Activated T-cell treated with anti-CD3 and anti-CD28 coated beads, Interleukin-2, amount 50 U/mL, for 72 hours (primary cell): ENCODE measurements at places on chromosomes 4 and X.
A peak's percentile ranks its signal among the peaks of the same experiment; 100 is the strongest.

GRCh38 chr4:173504181-173504503 is 25.9 kb downstream of the HAND2 start:
- peaks cover 41% of the 10 kb centered on the region for H3K4me1 ChIP-seq
- no peak overlapping the region for H3K4me3 ChIP-seq
- peaks cover 2% of the 10 kb centered on the region for H3K36me3 ChIP-seq
- H3K27me3 ChIP-seq = peaks cover 80% of the 10 kb centered on the region

DNA sequence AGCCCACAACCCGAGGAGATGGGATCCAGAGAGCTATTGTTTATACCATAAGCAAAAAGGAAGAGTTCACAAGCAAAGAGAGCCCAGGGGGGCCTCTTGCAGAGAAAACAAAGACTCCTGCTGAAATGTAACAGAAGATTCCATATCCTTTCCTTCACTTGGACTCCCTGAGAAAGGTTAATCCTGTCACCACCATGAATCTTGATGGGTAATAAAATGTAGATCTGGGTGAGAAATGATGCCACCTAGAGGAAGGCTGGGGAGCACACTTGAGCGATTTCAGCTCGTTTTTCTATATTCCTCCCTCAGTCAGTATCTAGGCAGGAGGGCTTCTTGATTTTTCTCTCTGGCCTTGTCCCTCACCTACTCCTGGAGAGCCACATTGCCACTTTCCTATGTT is 10.2 kb upstream of the KCNE5 start:
- H3K27me3 ChIP-seq = peaks cover 23% of the 10 kb centered on the region
- no peak overlapping the region for H3K4me3 ChIP-seq
- DNase-seq = no peak
- H3K36me3 ChIP-seq = no peaks in the 10 kb centered on the region

DNA sequence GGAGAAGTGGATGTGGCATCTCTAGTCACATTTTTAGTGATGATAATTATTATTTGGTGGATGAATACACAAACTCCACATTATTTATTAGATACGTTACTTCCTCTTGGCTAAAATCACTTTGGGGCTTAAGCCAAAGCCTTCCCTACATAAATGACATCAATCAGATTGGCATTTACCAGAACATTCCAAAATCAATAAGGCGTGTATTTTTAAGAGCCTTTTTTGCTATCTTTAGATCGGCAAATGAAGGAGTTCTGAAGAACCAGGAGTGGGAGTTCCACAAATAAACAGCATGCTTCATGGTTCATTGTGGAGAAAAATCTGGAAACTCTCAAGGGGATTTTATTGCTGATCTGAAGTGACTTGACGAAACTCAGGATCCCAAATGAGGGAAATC is 89.7 kb downstream of the AMELX start:
- no peak for DNase-seq
- H3K4me1 ChIP-seq = peaks cover 5% of the 10 kb centered on the region
- H3K36me3 ChIP-seq = no peaks in the 10 kb centered on the region
- H3K27ac ChIP-seq = no peak overlapping the region
- H3K4me3 ChIP-seq = no peak overlapping the region
- H3K27me3 ChIP-seq = peaks cover 30% of the 10 kb centered on the region

GRCh38 chr4:61860376-61860775 is 660.2 kb downstream of the ADGRL3 start:
- no peaks in the 10 kb centered on the region for H3K4me1 ChIP-seq
- DNase-seq = no peak
- no peak overlapping the region for H3K4me3 ChIP-seq
- H3K27me3 ChIP-seq = no peaks in the 10 kb centered on the region
- H3K36me3 ChIP-seq = no peaks in the 10 kb centered on the region

DNA sequence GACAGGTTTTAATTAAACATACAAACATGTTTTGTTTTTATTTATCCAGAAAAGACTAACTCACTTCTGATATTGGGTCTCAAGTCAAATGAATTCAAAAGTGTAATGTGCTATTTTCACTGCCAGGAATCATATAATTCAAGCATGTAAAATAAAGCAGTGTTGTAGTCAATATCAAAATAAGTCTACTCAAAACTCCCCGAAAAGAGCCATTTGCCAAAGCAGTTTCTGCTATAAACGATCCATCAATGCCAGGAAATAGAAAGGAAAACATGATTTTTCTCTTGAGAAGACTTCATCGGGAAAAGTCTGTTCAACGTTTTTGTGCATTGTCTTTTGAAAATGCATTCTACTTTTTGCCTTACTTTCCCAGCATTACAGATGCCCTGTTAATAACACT is 633.3 kb downstream of the FAT4 start:
- no peak overlapping the region for H3K4me3 ChIP-seq
- no peaks in the 10 kb centered on the region for H3K27me3 ChIP-seq
- no peak overlapping the region for H3K27ac ChIP-seq
- H3K36me3 ChIP-seq = no peaks in the 10 kb centered on the region
- DNase-seq = no peak

DNA sequence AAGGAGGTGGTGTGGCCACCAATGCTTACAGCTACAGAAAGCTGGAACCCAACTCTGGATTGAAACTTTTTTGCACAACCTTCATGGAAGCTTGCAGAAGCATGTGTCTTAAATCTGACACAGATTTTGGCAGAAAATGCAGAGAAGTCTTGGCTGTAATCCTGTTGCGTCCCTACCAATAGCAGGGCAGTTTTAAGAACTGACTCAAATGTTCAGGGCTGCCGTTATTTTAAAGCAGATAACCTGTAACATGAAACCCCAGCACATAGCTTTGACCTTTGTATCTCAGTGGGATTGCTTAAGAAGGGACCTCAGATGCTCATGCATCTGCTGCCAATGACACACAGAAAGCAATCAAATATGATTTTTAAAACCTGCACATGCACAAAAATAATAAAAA is at the start of gene VEGFD:
VEGFD (minus strand) TSS at position 110 of the 400 bp plus-strand sequence. CDS start 467 bp downstream, outside the sequence.
- no peaks in the 10 kb centered on the region for H3K36me3 ChIP-seq
- no peak within 1 kb of the TSS for H3K27ac ChIP-seq
- DNase-seq = no peak
- no peaks in the 10 kb centered on the region for H3K4me1 ChIP-seq
- peaks cover 44% of the 10 kb centered on the region for H3K27me3 ChIP-seq

GRCh38 chr4:10416441-10416840 is 40.8 kb downstream of the ZNF518B start:
- H3K4me3 ChIP-seq = no peak overlapping the region
- peaks cover 14% of the 10 kb centered on the region for H3K4me1 ChIP-seq
- no peak overlapping the region for H3K27ac ChIP-seq
- no peaks in the 10 kb centered on the region for H3K36me3 ChIP-seq

DNA sequence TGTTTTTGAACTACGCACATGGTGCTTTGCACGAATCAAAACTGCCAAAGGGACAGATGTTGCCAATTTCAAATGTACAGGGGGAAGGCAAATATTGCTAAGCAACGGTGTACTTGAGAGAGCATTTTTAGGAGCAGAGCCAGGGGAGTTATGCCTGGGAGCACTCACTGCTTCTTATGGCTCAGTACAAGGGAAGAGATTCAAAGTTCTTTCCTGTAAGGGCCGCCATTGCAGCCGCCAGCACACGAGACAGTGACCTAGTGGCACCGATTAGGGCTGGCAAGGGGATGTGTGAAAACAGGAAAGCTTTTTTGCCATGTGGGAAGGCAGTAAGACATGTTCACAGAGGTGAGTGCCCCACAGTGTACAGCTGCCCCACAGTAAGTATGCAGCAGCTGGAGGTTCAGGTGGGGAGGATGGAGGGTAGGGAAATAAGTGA is 133.8 kb downstream of the AFF1 start:
- no peaks in the 10 kb centered on the region for H3K27me3 ChIP-seq
- H3K27ac ChIP-seq = peak overlapping the region; percentile 5
- no peaks in the 10 kb centered on the region for H3K36me3 ChIP-seq
- DNase-seq = no peak

DNA sequence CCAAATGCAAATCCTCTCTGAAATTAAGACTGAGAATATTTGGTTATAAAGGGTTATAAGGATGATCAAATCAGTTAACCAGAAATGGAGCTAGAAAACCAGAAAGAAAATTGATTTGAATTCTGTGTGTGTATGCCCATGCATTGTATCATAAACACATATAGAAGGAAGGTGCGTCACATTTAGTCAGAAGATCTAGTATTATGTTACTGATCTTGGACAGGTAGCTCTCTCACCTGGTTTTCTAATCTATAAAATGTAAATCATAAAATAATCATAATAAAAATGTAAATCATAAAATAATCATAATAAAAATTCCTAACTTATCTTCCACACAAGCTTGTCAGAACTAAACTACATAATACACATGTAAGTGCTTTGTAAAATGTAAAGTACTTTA is 78.8 kb downstream of the BMP3 start:
- no peaks in the 10 kb centered on the region for H3K36me3 ChIP-seq
- DNase-seq = no peak
- peaks cover 7% of the 10 kb centered on the region for H3K4me1 ChIP-seq
- no peak overlapping the region for H3K27ac ChIP-seq

- H3K27me3 ChIP-seq = peaks cover 6% of the 10 kb centered on the region
- H3K27ac ChIP-seq = no peak overlapping the region
- no peak for DNase-seq
- no peaks in the 10 kb centered on the region for H3K36me3 ChIP-seq
- H3K4me1 ChIP-seq = peaks cover 14% of the 10 kb centered on the region
- no peak overlapping the region for H3K4me3 ChIP-seq
Measured at GRCh38 chr4:123463869-123464268, 67.3 kb downstream of the SPRY1 start.

DNA sequence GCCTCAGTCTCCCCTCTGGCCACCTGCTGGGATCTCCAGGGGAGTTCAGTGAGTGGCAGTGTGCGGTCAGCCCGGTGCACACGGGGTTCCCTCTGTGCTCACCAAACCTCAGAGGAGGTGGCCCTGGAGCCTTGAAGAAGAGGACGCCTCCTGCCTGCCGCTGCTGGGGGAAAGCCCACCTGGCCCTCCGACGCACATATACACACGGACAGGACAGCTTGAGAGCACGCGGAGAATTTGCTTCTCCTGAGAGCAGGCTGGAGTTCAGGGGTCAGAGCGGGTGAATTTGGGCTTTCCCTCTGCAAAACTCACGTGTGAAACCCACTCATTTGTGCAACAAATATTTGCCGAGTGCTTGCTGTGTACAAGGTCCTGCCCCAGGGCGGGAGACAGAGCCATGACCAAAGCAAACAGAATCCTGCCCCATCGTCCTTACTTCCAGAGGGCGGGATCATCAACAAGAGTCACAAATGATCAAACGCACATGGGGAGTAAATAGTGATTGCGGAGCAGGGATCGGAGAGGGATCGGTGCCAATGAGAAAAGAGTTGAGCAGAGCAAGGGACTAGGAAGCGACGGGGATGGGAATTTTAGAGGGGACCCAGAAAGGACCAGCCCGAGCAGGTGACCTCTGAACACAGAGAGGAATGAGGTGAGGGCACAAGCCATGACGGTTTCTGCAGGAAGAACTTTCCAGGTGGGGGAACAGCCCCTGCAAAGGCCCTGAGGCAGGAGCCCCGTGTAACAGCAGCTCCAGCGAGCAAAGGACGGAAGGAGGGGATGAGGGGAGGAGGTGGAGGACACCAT is 17.6 kb downstream of the BLOC1S4 start:
- peaks cover 1% of the 10 kb centered on the region for H3K4me1 ChIP-seq
- no peaks in the 10 kb centered on the region for H3K27me3 ChIP-seq
- no peak overlapping the region for H3K4me3 ChIP-seq
- no peaks in the 10 kb centered on the region for H3K36me3 ChIP-seq
- DNase-seq = no peak

DNA sequence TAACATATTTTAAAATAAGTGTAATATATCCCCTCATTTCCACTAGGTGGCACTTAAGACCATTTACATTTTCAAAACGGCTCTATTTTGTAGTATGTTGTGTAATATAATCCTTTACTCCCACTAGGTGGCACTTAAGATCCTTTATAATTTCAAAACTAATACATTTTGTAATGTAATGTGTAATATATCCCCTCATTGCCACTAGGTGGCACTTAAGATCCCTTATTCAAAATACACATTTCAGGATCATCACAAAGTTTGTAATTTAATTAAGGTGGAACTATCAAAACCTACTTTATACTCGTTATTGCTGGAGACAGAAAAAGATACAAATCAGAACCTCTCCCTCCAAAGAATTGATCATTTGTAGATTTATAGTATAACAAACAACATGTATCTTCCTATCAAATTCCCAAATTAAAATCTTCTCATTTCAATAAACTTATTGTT is 132.5 kb downstream of the ARHGAP6 start:
- H3K36me3 ChIP-seq = no peaks in the 10 kb centered on the region
- H3K27ac ChIP-seq = no peak overlapping the region
- H3K27me3 ChIP-seq = no peaks in the 10 kb centered on the region
- H3K4me1 ChIP-seq = no peaks in the 10 kb centered on the region
- no peak for DNase-seq

DNA sequence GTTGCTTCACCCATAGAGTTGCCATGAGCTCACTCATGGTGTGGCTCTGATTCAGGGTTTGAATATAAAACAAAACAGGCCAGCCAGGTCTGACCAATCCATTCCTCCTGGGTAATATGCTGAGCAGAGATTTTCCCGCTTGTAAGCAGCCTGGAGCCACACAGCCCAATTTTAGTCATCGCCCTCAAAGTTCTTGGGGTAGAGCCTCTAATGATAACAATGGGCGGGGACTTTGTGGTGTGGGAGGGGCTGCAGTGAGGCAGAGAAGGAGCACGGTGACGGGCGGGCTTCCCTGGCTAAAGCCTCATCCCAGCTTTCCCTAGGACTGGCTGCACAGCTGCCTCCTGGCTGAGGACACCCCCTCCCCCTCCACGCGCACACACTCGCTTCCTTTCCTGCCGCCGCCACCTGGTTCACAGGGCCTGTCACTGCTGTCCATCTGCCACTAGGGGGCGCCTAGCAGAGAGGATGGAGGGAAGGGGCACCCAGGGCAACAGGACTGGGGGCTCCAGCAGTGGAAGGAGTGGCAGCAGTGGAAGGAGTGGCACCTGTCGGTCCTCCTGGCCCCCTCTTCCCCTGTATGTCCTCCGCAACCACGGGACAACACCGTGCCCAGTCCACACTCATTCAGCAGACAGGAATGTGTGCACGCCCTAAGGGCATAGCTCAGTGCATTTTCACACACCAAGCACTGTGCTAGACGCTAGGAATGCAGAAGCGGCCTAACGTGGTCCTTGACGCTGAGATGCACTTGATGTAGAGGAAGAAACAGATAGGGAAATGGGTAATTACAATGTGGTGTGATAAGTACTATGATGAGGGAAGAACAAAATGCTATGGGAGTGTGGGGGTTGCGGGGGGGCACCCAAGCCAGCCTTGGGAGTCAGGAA is 26.8 kb downstream of the PRPS1 start:
- no peak overlapping the region for H3K27ac ChIP-seq
- H3K27me3 ChIP-seq = peaks cover 38% of the 10 kb centered on the region
- H3K4me1 ChIP-seq = peaks cover 4% of the 10 kb centered on the region
- peaks cover 2% of the 10 kb centered on the region for H3K36me3 ChIP-seq
- no peak overlapping the region for H3K4me3 ChIP-seq

GRCh38 chr4:1563768-1564485 is 120.2 kb downstream of the FAM53A start:
- H3K4me1 ChIP-seq = peaks cover 5% of the 10 kb centered on the region
- no peak overlapping the region for H3K27ac ChIP-seq
- peaks cover 6% of the 10 kb centered on the region for H3K27me3 ChIP-seq
- no peak for DNase-seq
- no peaks in the 10 kb centered on the region for H3K36me3 ChIP-seq

DNA sequence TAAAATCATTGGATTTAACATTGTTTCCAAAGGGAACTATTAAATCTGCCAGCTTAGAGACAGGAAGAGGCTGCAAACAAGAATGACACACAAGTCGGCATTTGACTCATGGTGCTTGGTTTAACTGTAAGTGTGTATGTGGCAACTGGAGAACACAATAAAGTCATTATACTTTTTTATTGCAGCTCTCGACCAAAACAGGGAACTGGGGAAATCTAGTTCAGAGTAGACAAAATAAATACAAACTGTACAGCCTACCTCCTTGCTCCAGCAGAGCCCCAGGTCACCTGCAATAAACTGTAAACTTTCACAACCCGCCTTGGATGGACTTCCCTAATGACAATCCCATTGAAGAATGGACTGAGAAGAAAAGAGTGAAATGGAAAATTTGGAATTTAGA is 24.0 kb downstream of the NPY5R start:
- no peaks in the 10 kb centered on the region for H3K4me1 ChIP-seq
- H3K36me3 ChIP-seq = no peaks in the 10 kb centered on the region
- no peak overlapping the region for H3K4me3 ChIP-seq
